ENCODE measurements at places on chromosomes 5 and 9.

- DNase-seq = no peak
- no peaks in the 10 kb centered on the region for H3K36me3 ChIP-seq
Measured at GRCh38 chr9:112166176-112167140, 8.6 kb downstream of the SUSD1 start.

GRCh38 chr5:174790906-174791305 is 66.5 kb downstream of the MSX2 start:
- DNase-seq = no peak
- H3K4me1 ChIP-seq = peaks cover 6% of the 10 kb centered on the region
- no peak overlapping the region for H3K27ac ChIP-seq
- H3K4me3 ChIP-seq = no peak overlapping the region
- H3K27me3 ChIP-seq = peaks cover 7% of the 10 kb centered on the region

DNA sequence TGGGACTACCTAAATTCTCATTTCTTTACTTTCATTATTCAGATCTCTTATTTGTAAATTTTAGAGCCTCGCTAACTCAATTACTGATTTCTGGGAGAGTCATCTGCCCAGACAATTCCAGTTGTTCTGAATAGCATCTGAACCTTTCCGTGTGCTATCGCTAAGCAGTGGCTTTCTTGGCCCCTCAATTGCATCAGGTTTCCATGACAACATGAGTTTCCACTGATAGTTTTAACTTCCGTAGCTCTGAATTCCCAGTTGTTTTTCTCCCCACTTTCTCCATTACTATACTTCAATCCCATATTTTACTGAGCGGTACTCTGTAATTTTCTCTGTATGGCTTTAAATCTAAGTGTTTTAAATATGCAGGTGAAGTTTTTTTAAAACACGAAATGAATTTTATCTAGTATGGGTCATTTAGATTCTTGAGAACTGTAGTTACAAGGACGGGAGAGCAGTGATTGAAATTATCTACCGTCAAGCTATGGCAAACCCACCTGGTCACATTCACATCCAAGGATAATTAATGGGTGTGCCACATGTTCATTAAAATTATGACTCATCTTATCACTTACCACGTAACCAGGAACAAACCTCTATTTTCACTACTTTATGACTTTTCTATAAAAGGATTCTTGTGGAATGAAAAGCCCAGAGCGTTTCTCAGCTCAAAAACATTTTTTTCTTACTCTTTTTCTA is 223.5 kb upstream of the PCSK5 start:
- no peaks in the 10 kb centered on the region for H3K4me1 ChIP-seq
- H3K4me3 ChIP-seq = no peak overlapping the region
- no peak overlapping the region for H3K27ac ChIP-seq
- no peaks in the 10 kb centered on the region for H3K36me3 ChIP-seq
- H3K27me3 ChIP-seq = no peaks in the 10 kb centered on the region

DNA sequence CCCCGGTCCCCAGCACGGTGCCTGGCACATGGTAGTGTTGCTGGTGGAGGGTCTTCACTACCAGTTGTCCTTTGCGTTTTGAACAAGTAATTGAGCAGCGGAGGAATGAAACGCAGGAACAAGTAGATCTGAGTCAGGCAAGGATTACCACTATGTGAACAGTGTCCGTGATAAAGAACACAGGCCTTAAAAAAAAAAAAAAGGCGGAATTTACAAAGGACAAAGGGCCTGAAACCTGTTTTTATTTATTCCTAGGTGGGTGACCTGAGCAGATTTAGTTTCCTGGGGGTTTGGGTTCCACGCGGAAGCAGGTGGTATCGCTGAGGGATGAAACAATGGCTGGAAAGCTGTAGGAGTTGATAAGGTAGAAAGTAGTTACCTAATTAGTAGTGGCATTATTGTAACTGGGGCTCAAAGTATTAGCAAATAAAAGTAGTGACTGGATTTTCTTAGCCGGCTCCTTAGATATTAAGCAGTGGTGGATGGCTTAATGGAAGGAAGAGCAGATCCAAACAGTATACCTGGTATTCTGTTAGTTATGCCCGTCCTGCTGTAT is 1.1 kb downstream of the RUSC2 start:
- peaks cover 7% of the 10 kb centered on the region for H3K4me1 ChIP-seq
- no peak overlapping the region for H3K4me3 ChIP-seq
- H3K27ac ChIP-seq = peak overlapping the region; percentile 57

DNA sequence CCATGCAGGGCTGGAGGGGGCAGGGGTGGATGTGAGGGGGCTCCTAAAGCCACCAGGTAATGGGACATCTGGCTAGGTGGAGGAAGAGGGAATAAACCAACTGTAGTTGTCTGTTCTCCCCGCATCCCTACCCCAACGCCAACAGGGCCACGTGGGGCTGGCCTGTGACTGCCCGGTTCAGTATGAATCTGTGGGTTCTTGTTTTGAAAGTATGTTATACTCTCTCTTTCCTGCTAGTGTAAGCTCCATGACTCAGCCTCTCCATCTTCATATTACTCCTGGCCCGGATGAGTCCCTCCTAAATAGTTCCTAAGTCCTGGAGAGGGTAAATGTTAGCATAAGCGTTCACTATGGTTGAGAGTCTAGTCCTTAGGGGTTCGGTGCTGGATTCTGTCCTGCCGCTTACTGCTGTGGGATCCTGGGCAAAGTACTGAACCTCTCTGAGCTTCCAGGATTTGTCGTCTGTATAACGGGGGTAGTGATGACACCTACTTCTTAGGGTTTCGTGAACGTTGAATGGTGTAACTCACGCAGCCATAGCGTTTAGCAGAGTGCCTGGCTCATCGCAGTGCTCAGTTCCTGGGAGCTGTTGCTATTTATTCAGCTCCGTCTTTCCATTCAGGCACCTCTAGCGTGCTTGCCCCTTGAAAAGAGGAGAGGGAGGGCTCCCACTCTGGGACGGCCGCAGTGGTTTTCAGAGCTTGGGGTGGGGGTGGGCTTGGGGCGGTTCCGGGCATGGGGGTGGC is 28.8 kb downstream of the LHX2 start:
- no peak overlapping the region for H3K27ac ChIP-seq
- H3K36me3 ChIP-seq = no peaks in the 10 kb centered on the region
- no peaks in the 10 kb centered on the region for H3K4me1 ChIP-seq

DNA sequence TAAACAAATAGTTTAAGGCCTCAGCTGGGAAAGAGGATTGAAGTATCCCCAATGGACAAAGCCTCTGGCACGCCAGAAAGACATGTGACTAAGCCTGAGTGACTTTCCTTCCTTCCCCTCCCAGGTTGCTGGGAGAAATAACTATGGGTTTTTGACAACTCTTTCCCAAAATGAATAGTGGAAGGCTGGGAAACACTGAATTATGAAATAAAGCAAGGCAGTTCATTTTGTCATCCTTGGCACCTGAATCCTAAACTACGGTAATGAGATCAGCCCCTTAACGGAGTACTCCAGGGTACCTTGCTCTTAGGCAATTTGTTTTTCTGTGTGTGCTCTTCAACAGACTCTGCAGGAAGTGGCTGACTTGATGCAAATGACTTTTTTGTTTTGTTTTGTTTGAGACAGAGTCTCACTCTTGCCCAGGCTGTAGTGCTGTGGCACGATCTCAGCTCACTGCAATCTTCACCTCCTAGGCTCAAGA is 75.2 kb downstream of the LMNB1 start:
- no peak overlapping the region for H3K4me3 ChIP-seq
- no peak overlapping the region for H3K27ac ChIP-seq

DNA sequence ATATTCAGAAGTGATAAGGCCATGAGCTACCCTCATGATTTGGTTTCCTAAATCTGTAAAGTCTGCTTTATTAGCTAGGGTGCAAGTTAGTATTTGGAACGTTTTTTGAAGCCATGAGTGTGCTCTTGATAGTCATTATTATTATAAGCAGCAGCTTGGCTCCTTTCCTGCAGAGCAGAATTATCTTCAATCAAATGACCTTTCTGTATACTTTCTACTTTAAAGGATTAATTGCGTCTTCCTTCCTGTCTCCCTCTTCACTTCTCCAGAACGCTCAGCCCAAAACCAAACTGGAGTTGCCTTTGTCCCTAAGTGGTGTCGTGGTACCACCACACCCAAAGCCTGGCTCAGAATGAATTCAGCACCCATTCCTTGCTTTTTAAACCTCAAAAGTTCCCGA is 211.3 kb downstream of the ARHGAP26 start:
- H3K36me3 ChIP-seq = no peaks in the 10 kb centered on the region
- no peak overlapping the region for H3K4me3 ChIP-seq
- H3K27me3 ChIP-seq = no peaks in the 10 kb centered on the region
- peaks cover 63% of the 10 kb centered on the region for H3K4me1 ChIP-seq

DNA sequence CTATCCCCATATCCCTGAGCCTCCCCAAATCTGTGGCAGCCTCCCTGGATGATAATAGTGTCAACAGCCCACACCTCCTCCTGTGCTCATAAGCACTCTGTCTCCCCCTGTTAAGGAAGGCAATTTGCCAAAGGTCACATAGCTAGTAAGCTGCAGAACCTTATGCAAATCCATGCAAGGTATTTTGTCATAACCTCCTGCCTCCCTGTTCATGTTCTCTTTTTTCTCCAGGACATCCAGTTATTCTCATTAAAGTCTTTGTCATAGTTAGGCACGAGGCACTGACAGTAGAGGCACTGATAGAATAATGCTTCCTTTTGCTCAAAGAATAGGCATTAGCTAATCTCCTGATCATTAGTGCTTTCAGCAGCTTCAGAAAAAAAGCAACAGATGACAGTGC is 10.2 kb upstream of the AUH start:
- H3K27me3 ChIP-seq = no peaks in the 10 kb centered on the region
- no peaks in the 10 kb centered on the region for H3K36me3 ChIP-seq
- no peak overlapping the region for H3K4me3 ChIP-seq
- H3K27ac ChIP-seq = no peak overlapping the region
- DNase-seq = no peak

- H3K27ac ChIP-seq = no peak overlapping the region
- no peaks in the 10 kb centered on the region for H3K4me1 ChIP-seq
- no peak overlapping the region for H3K4me3 ChIP-seq
- H3K36me3 ChIP-seq = no peaks in the 10 kb centered on the region
- DNase-seq = no peak
- no peaks in the 10 kb centered on the region for H3K27me3 ChIP-seq
Measured at GRCh38 chr9:77883133-77883532, 148.5 kb downstream of the GNAQ start.

GRCh38 chr5:152689250-152689711 is 284.2 kb upstream of the NMUR2 start:
- no peaks in the 10 kb centered on the region for H3K27me3 ChIP-seq
- no peak for DNase-seq
- H3K4me1 ChIP-seq = no peaks in the 10 kb centered on the region
- H3K36me3 ChIP-seq = no peaks in the 10 kb centered on the region
- H3K27ac ChIP-seq = no peak overlapping the region

GRCh38 chr9:72440992-72441847 is 76.2 kb upstream of the ZFAND5 start:
- no peaks in the 10 kb centered on the region for H3K27me3 ChIP-seq
- no peak for DNase-seq
- H3K4me3 ChIP-seq = no peak overlapping the region
- H3K36me3 ChIP-seq = no peaks in the 10 kb centered on the region

- no peak overlapping the region for H3K27ac ChIP-seq
- H3K4me3 ChIP-seq = no peak overlapping the region
- no peaks in the 10 kb centered on the region for H3K27me3 ChIP-seq
- H3K4me1 ChIP-seq = no peaks in the 10 kb centered on the region
- no peak for DNase-seq
Measured at GRCh38 chr5:164224772-164225171, 719.4 kb downstream of the MAT2B start.

DNA sequence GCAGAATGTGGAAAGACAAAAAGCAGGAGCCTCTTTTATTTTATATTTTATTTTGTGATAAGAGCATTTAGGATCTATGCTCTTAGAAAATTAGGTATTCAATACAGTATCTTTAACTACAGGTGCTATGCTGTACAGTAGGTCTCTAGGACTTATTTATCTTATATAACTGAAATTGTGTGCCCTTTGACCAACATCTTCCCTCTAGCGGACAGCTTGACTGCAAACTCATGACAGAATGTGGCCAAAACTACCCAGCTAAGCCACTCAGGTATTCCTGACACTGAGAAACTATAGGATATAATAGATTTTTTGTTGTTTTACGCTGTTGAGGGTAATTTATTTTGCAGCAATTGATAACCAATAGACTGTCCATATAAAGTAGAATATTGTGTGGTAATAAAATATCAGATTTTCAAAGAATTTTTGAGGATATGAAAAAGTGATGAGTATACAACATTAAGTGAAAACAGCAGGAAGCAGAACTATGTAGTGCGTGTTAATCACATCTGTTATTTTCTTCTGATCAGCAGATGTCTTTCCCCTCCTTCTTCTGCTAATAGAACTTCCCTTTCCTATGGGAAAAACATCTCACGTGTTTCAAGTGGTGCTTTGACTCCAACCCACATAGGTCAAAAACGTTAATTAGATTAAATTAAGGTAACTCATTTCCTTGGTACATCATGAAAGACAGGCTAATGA is 69.9 kb upstream of the SELENOP start:
- DNase-seq = no peak
- H3K4me1 ChIP-seq = no peaks in the 10 kb centered on the region
- no peaks in the 10 kb centered on the region for H3K27me3 ChIP-seq
- no peak overlapping the region for H3K27ac ChIP-seq
- no peak overlapping the region for H3K4me3 ChIP-seq
- H3K36me3 ChIP-seq = no peaks in the 10 kb centered on the region

DNA sequence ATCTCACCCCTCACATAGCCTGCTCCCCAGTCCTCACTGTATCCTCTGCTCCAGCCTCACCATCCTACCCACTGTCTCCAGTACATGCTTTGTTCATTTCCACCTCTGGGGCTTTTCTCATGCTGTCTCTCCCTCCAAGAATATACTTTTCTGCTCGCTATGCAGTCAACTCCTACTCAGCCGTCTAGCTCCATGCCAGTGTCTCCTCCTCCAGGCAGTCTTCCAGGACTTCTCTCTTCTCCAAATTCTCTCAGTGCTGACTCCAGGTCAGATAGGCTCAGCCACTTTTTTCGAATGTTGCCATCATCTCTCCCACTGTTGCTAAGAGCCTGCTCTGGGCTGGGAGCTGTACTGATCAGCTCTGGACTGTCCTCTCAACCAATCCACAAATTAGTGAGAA is 8.0 kb upstream of the DAB2IP start:
- H3K27me3 ChIP-seq = no peaks in the 10 kb centered on the region
- no peak for DNase-seq
- no peaks in the 10 kb centered on the region for H3K36me3 ChIP-seq
- H3K27ac ChIP-seq = no peak overlapping the region
- no peaks in the 10 kb centered on the region for H3K4me1 ChIP-seq

GRCh38 chr9:25678846-25679360 is 659 bp upstream of the TUSC1 start:
- no peaks in the 10 kb centered on the region for H3K4me1 ChIP-seq
- H3K27ac ChIP-seq = no peak overlapping the region
- no peak for DNase-seq
- H3K36me3 ChIP-seq = no peaks in the 10 kb centered on the region
- H3K4me3 ChIP-seq = no peak overlapping the region
- H3K27me3 ChIP-seq = no peaks in the 10 kb centered on the region

All from CD8-positive, alpha-beta memory T cell (primary cell).